NCI-H1417 treated with DMSO at 0.1 percent for 48 hours (cell line): ENCODE measurements at places on chromosomes 13 and 19.

DNA sequence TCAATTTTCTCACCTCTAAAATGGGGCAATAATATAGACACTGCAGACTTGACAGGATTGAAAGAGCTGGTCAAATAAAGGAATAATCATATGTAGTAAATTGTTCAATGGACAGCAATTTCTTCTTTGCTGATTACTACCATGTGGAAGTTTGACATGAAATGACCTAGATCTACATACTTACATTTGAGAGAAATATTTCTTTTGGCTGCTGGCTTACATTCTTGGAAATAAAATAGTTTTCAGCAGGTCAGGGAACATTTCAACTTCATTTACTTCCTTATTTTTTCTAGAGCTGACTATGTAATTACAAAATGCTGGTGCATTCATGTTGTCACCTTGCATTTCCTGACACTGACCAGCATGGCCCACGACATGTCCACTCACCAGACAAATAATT, 294.6 kb upstream of the MIR17HG start:
- DNase-seq: no peak

- no peak for DNase-seq
Measured at GRCh38 chr13:26660185-26660584, 100.4 kb downstream of the GPR12 start.

DNA sequence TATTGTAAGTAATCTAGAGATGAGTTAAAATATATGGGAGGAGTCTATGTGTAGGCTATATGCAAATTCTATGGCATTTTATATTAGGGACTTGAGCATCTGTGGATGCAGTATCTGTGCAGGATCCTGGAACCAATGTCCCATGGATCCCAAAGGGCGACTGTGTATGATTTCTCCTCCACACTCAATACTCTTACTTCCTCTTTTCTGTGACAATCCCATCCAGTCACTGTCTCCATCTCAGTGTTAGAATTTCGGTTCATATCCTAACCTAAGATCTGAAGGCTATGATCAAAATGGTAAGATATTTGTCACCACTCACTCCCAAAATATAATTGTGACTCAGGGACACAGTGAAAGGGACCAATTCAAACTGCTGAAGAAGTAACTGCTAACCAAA, 15.1 kb upstream of the ZNF599 start:
- no peak for DNase-seq

DNA sequence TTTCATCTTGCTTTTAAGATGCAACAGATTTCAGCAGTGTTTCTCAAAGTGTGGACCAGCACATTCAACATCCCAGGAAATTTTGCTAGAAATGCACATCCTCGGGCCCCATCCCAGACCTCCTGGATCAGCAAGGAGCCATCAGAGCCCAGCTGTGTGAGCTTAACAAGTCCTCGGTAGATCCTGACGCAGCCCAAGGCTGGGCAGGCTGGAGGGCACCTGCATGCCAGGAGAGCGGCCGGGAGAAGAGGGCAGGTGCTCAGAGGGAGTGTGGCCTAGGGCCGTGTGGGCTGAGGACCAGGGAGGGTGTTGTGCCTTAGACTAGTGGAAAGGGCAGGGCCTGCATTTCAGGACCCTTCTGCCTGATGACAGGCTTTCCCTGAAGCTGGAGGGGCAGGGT, 2.2 kb upstream of the MCF2L start:
- no peak for DNase-seq

DNA sequence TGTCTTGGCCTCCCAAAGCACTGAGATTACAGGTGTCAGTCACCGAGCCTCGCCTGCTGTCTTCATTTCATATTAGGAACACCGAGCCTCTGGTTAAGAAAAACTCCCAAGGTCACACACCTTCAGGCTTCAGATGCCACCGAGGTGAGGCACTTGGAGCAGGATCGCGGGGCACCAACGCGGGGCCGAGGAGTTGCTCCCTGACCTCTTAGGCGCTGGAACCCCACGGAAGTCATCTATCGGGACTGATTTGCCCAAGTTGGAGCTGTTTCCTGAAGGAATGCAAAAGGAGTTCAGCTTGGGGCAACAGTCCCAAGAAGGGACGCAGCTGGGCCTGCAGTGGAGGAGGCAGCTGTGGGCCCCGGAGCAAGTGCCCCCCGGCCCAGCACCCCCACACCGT, 50.3 kb upstream of the XPO4 start:
- no peak for DNase-seq

GRCh38 chr13:44759384-44760360, 183.5 kb upstream of the TSC22D1 start:
- peak; percentile 19 for DNase-seq

DNA sequence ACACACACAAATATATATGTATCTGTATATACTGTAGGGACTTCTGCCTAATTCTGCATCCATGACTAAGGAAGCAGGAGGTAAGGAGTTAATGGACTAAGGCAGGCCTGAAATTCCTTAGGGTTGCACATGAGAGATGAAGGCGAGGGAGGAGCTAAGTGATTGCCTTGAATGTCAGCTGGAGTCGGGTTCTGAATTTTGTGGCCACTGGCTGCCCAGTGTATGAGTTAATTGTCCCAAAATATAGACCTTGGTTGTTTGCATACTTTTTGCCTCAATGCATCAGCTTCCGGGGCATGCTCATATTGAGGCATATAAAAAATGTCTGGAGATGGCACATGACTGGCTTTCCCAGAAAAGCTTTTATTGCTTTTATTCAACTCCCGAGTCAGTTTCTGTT, 245.5 kb downstream of the TDRD3 start:
- DNase-seq: no peak

GRCh38 chr13:25375727-25376358, 4.1 kb downstream of the ATP8A2 start:
- DNase-seq: no peak

- no peak for DNase-seq
Measured at GRCh38 chr13:71964491-71965100, 97.6 kb upstream of the DACH1 start.

DNA sequence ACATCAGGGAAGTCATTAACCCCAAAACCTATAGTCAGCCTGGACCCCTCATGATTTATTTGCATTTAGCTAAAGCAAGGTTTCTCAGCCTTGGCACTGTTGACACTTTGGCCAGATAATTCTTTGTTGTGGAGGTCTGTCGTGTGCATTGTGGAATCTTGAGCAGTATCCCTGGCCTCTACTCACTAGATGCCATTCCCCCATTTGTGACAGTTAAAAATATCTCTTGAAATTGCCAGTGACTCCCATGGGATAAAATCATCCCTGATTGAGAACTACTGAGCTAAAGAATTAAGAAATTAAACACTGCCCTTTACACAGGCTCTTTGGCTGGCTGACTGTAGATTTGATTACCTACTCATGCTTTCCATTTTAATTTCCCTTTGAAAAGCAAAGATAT, 102.7 kb downstream of the LMO7 start:
- DNase-seq: no peak

DNA sequence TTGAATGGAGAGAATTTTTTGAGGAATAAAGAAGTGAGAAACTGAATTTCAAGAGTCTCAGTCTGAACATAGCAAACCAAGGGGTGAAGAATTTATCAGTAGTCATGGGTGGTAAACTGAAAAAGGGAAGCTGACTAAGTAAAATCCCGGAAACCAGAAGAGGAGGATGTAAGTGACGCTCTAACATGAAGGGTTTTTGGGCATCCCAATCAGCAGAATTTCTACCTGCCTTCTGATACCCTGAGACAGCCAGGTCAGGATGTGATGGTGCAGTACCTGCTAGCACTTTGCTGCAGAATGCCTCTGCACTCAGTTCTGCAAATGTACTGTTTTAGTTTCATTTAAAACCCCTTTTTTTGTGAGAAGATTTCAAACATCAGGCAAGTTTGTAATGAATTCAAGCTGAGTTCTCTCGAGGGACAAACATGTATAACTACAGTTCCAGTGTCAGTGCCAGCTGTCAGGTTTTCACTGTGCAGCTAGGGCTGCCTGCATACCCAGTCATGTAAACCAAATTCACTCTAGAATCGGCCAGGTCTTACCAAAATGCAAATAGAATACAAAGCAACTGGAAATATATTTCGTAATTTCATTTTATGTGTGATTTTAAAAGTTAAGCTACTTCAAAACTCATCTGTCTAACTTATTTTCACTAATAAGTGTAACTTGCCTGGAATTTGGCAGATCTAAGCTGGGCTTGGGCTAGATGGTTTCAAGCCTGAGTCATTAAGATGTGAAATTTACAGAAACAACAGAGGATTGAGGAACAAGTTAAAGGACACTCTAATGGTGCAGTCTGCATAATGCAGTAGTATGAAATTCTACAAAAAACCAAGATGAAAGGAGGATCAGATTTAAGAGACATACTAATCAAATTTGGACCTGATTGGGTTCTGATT, 13.8 kb downstream of the METTL21C start:
- no peak for DNase-seq

DNA sequence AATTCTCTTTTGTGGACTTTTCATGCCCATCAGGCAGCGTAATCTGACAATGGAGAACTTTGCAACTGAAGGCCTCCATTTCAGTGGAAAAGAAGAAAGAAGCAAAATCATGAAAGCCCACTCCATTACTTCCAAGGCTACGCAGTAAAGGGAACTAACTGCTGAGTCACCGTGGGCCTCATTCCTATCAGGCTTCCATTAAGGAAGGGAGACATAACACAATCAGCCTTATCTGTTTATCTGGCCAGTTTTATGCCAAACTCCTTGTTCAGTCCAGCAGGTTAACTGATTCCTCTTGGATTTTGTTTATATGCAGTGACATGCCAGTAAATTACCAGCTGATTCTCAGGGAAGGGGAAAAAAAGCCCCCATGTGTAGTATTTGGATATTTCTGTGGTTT, 56.8 kb upstream of the KATNAL1 start:
- no peak for DNase-seq
